AG04450 (cell line): ENCODE measurements at places on chromosomes 4 and X.

DNA sequence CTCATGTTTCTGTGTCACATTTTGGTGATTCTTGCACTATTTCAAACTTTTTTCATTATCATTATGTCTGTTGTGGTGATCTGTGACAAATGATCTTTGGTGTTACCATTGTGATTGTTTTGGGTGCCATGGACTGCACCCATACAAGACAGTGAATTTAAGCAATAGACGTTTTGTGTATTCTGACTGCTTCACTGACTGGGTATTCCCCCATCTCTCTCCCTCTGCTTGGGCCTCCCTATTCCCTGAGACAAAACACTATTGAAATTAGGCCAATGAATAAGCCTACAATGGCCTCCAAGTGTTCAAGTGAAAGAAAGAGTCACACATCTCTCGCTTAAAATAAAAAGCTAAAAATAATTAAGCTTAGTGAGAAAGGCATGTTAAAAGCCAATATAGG, 60.2 kb downstream of the BANK1 start:
- DNase-seq, result no peak

DNA sequence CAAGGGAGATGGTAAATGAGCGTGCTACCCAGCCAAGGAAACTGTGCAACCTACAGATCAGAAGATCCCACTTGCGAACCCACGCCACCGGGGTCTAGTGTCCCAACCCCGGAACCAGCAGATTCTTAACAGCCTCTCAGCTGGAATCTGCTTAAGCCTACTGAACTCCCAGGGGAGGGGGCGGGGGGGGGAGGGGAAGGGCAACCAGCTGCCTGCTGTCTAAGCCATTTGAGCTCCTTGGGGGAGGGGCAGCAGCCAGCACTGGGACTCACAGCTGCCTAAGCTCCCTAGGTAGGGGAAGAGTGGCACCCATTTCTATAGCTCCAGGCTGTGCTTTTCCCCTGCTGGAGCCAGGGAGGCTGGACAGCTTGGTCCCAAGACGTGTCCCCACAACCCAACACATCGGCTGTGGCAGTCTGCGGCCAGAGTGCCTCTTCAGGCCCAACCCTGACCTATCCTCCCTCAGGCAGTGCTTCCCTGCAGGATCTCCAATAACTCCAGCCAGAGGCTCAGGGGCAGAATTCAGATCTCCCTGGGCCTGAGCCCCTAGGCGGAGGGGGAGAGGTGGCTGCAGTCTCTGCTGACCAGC, 289.2 kb downstream of the LDB2 start:
- no peak for DNase-seq

- DNase-seq, result no peak
These were observed 5.6 kb downstream of the PPARGC1A start for GRCh38 chr4:23884261-23884660.

DNA sequence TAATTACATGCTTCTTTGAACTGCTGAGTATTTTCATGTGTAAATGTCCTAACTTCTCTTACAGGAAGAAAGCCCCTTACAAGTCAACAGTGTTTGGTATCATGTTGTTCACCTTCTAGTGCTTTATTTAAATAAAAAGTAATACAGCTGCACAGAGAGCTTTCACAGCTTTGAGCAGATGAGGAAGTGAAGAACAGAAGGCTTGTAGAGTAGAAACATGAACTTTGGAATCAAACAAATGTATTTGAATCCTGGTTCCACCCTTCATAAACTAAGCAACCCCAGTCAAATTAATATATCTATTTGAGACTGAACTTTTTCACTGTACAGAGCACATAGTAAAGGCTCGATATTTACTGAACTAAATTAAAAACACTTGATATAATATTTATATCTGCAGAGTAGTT, 120.5 kb downstream of the CAMK2D start:
- no peak for DNase-seq

- DNase-seq, result no peak
These were observed 64.8 kb upstream of the NR0B1 start for GRCh38 chrX:30373951-30374350.

DNA sequence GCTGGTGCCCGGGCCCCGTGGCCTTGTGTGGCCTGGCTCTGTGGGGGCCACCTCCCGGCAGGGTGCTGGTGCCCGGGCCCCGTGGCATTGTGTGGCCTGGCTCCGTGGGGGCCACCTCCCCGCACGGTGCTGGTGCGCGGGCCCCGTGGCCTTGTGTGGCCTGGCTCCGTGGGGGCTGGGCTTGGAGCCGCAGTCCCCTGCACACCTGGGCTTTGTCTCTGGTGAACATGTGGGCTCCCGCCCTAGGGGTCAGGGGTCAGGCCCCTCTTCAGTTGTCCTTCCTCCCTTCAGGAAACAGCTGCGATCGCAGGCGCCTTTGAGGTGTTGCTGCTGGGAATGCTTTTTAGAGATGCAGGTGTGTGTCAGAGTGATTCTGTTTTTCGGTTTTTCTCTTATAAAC, 17.2 kb downstream of the UVSSA start:
- DNase-seq, result no peak

DNA sequence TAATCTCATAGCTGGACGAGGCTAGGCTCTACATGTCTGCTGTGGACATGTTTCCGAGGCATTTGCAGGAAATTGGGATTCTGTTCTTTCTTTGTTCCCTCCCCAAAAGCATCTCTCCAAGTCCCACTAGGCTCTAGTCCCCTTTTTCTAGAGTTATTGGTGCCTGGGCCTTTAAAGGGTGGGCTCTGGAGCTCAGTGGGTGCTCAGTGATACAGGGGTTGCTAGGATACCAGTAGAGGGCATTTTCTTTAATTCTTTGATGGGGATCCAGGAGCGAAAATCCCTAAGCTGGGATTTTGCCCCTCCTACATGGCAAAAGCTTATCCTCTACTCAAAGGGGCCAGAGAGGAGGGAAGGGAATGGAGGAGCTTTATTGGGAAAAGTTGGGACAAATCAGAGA, 34.2 kb downstream of the ARHGEF9 start:
- DNase-seq, result no peak

GRCh38 chr4:75036046-75036830, 103.3 kb downstream of the PARM1 start:
- DNase-seq, result no peak

GRCh38 chrX:133746593-133746992, 238.8 kb downstream of the GPC3 start:
- no peak for DNase-seq

- no peak for DNase-seq
These were observed 728.1 kb upstream of the MAGEB2 start for GRCh38 chrX:29487214-29487613.

- no peak for DNase-seq
These were observed 13.3 kb downstream of the OPHN1 start for GRCh38 chrX:68419975-68420374.

DNA sequence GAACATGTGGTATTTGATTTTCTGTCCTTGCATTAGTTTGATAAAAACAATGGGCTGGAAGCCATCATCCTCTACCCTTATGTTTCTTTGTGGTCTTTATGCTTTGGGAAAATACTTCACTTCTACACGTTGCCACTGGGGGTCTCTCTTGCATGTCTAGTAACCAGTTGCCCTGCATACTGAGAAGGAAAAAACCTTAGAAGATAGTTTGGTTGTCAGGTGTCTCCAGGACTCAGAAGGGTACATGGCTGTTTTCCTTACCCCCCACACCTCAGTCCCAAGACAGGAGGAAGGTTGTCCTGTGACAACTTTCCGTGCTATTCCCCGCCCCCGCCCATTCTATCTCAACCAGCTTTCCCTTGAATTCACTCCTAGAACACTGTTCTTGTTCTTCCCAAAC, 62.1 kb upstream of the LANCL3 start:
- DNase-seq, result no peak

DNA sequence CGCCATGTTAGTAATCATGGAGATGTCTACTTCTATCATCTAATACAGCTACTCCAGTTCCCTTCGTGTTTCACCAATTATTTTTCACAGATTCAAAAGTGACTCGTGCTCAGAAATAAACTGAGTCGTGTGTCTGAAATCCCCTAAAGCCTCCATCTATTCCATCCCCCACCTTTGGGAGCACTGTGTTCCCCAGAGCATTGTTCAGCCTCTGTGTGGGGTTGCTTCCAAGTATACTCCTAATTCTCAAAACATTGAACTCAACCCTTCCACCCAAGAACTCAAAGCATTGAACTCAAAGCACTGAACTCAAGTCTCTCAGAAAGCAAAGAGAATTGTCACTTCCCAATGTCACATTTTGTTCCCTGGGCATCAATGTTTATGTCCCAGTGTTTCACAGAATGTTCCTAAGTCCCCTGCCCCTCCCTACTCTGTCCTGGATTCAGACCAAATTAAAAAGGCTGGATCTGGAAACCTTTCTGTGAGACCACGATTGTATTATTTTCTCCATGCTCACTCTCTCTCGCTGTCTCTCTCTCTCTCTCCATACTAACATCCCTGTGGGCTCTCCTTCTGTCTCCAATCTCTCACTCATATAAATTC, 138.5 kb upstream of the QRFPR start:
- no peak for DNase-seq

DNA sequence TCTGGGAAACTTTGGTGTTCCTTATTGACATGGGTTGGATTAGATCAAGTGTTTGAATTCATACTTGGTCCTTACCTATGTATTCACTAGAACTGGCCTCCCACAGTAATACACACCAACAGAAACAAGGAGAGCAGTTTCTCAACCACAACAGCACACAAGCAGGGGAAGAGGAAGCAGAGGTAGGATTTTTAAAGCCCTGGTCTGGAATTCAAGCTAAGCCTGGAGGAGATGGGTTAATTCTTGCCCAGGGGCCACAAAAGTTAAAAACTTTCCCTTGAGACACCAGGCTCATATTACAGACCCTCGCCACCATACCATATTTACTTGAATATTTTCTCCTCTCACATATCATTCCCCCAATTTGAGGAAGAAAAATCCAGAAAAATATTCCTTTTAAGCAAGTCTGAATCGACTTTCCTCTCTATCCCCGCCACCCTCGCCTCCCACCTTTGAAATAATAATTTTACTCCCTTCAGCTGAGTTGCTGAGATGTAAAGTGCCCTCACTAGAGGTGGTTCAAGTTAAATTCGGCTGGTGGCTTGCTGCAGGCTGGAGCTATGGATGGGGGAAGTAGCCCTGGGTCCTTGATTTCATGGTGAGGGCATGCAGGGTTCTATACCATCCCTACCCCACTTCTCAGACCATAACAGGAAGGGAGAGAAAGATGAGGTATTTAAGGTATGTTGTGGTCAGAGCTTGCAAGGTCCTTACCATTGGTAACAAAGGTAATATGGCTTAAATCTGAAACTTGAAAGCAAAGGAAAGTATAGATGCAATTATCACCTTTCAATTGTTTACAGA, 440.2 kb downstream of the INPP4B start:
- no peak for DNase-seq

DNA sequence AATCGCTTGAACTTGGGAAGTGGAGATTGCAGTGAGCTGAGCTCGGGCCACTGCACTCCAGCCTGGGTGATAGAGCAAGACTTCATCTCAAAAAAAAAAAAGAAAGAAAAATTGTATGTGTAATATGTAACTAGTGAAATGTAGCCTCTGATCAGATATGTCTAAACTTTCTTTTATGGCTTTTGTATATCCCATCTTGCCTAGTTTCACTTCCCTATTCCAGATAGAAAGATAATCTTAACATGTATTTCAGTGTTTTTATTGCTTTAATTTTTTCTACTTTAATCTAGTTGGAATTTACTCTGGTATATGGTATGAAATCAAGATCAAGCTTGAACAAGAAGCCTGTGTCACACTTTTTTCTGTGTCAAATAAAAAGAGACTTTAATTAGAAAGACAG, 1.9 kb upstream of the ZNF41 start:
- no peak for DNase-seq

GRCh38 chrX:108731153-108731552, 5.2 kb downstream of the IRS4 start:
- DNase-seq, result no peak

DNA sequence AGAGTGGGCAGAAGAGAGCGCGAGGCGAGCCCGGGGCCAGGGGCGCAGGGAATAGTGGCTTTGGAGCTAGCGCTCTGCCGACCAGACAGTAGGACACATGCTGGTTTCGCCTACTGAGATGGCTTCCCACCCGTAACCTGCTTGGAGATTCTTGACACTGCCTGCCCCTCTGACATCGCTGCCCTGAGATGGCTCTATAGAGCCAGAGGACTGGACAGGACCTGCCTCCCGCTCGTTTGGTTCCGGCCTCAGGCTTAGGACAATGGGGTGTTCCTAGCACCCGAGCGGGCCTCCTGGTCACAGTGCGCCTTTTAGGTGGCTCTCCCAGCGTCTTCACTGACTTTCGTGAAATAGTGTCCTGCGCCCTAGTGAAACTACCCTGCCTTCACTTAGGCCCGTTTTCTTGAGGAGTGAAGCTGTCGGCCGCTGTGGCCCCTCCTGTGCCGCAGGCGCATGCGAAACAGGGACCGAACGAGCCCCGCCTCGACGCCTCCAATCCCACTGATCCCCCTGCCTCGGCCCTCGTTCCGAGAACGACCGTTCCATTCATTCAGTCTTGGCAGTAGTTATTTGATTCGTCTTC, 608 bp downstream of the TAF1 start:
- no peak for DNase-seq

DNA sequence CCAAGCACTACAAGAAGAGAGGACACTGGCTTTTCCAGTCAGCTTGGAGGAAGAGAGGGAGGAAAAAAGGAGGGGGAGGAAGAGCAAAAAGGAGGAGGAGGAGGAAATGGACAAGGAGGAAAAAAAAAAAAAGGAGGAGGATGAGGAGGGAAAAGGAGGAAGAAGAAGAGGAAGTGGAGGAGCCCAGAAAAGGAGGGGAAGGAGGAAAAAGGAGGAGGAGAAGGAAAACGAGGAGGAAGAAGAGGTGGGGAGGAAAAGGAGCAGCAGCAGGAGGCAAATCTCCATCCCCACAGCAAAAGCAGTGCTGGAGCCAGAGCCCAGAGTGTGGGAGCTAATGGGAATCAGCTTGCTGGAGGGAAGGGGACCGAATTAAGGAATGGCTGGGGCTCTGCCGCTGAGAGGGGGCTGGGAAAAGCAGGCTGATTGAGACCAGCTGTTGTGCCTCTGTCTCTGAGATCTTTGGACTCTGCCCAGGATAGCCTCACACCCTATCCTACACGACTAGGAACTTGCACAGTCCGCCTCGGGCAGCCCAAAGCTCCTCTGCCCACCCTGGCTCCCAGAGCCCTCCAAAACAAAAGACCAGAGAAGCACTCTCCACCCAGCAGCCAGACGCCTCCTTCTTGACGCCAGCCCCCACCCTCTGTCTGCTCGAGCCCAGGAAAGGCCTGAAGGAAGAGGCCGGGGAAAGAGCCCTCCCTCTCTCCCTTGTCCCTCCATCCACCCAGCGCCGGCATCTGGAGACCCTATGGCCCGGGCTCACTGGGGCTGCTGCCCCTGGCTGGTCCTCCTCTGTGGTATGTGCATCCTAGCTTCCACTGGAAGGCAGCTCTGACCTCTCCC, at the start of gene XPNPEP2:
Gene XPNPEP2, plus strand, starts transcription at position 514 of the 843 bp plus-strand sequence. Its CDS starts 235 bp downstream, at position 749.
- no peak for DNase-seq

DNA sequence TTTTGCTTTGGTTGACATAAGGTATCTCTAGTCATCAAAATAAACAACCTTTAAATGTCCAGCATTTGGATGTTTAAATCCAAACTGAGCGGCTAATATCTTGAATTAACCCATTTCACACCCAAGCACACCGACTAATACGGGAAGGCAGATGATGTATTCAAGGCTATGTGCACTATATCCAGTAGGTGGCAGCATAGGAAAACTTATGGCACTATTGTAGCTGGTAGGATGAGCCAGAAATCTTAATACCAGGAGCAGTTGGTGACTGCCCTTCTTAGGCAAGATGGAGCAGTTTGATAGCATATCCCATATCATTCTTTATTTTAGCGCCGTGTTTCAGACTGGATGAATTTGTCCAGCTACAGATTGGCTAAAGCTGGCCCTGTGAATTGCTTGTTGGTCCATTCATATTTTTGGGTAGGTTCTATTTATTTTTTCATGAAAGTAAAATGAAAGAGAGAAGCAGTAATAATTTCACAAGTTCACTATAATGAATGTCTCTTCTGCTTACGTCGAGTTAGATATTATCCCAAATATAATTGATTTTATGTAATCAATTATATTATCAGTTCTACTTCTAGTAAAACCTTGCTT, 24.4 kb downstream of the UCHL1 start:
- DNase-seq, result no peak
